ENCODE measurements at places on chromosomes 3 and 15. TPM values are rescaled to one million over a fixed set of nuclear protein-coding genes. Genes with fewer than 3 reads are reported as not detected.
A peak's percentile ranks its signal among the peaks of the same experiment; 100 is the strongest.

LRTM1 gene
- not detected for total RNA-seq

PRTG gene
- total RNA-seq, result 19.0 TPM

C3orf22 gene
- total RNA-seq, result not detected

PDIA3 gene
- total RNA-seq, result 275 TPM

CCDC39 gene
- total RNA-seq, result 0.10 TPM

KIAA1143 gene
- 33.4 TPM for total RNA-seq

ALDH1A3 gene
- total RNA-seq, result 60.3 TPM

TGM4 gene
- total RNA-seq, result 0.35 TPM

PLSCR1 gene
- total RNA-seq, result 183 TPM

SLC22A13 gene
- not detected for total RNA-seq

- no peak for DNase-seq
Measured at GRCh38 chr15:48475600-48476395, 144.6 kb downstream of the DUT start.

DNA sequence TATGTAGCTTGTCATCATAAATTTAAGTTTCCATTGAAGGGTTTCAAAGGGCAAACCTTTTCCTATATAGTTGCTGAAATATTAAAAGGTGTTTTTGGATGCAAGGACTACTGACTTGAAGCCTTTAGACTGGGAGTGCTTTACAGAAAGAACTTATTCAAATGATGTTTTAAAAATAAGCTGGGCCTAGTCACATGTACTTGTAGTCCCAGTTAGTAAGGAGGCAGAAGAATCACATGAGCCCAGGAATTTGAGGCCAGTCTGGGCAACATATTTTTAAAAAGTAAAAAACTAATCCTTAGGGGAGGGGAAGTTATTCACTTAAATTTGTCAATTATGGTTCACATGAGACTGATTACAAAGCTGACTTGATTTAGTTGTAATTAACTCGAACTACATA is 65.0 kb downstream of the SMARCC1 start:
- peak; percentile 22 for DNase-seq

DNA sequence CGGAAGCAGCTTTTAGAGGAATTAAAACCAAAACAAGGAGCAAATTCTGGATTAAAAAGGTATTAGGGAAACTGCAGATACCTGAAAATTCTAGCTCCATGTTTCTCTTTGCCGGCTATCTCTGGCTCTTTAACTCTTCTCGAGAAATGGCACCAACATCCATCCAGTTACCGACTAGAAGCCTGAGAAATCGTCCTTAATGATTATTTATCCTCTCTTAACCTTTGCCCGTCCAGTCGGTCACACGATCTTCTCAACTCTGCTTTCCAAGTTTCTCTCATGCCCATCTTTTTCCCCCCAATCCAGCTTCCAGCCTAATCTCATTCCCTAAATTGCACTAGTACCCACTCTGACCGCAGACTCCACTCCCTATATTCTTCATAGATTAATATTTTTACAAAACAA is 596 bp upstream of the SGO1 start:
- DNase-seq, result no peak

DNA sequence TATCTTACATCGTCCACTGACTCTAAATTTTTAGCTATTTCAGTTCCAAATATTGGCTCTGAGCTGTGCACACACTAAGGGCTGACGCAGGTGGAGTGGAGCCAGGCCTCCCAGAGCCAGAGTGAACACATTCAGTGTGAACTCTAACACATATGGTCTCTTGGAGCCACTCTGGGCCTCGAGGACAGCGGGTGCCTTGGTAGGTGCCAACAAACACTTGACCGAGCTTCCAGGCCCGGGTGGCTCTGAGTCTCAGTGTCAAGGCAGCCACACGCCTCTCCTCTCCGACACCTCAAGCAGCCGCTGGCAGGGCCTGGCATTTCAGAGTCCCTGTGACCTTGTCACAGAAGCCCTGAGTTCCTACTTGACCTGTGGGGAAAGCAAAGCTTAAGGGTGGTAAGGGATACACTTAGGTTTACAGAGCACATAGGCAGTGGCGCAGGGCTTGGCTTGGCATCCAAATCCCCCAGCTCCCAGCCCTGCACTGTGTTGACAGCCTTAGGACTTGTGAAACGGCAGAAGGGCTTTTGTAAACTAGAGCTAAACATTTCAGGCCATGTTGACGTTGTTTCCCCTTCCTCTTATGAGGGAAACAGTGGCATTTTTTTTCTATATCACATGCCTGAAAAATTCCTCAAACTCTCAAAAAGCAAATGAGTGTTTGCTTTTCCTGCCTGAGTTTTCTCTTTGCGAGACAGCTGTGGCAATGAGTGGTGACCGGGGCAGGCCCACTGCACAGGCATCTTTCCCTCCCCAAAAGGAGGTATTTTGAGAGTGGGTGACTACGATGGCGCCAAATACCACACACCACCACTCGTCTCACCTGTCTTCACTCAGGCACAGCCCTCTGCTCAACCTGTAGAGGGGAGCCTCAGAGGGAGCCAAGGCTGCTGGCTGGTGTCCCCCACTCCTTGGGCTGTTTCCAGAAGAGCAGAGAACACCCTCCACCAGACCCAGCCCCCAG is 60.8 kb downstream of the DAPK2 start:
- no peak for DNase-seq

- peak; percentile 85 for DNase-seq
Measured at GRCh38 chr3:143677430-143677829, 170.8 kb downstream of the SLC9A9 start.

- peak; percentile 91 for DNase-seq
Measured at GRCh38 chr3:27596334-27596841, 112.2 kb upstream of the SLC4A7 start.

GRCh38 chr15:39786447-39787056 is 3.9 kb upstream of the FSIP1 start:
- peak; percentile 67 for DNase-seq

DNA sequence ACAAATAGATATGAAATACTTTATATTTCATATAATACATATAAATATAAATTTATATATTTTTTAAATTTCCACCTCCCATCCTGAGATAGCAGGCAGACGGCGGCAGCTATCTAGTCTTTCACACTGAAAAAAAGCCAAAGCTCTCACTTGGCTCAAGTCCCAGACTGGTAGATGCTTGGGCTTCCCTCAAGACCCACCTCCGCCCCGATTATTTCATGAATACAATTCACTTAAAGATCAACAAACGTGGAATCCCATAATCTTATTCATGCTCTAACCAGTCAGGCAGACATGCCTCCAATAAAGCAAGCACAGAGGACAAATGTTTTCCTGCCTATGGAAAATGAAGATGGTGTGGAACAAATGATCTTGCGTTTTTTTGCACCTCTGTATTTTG is 275.9 kb upstream of the NR2F2 start:
- no peak for DNase-seq

DNA sequence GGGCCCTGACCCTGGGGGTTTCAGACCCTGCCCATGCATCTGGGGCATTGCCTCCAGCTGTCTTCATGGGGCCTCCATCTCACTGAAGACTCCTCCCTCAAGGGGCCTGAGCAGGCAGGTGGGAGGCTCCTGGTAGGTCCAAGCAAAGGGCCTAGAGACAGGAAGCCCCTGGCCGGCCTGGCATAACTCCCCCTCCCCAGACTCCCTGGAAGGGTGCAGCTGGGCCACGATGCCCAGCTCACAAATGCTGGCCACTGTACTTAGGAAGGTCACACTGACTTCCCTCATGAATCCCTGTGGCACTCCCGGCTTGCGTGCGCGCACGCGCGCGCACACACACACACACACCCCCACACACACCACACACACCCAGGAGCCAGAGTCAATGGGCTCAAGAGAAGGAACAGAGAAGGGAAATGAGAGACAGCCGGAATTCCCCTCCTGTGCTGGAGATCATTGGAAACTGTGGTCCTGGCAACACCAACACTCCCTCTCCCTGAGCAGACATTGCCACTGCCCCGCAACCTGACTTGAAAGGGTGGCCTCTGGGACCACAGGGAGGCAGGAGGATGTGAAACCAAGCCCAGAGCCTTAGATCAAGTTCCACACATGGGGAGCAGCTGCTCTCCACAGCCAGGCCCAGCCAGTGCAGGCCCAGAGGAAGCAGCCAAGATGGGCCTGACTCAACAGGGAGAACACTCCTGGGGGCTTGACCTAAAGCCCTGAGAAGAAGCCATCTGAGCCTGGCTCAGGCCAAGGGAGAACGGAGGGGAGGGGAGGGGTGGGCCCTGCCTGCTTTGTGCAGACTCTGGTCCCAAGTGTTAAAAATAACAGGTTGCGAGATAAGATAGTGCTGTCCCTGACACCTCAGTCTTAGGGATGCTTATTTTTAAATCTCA is 69.7 kb downstream of the SCN5A start:
- DNase-seq, result no peak

- no peak for DNase-seq
Measured at GRCh38 chr15:72460402-72460801, 13.7 kb upstream of the ARIH1 start.

Measured in renal cortical epithelial cell (primary cell).